ENCODE measurements at places on chromosomes 3 and 15. TPM values are rescaled to one million over a fixed set of nuclear protein-coding genes. Genes with fewer than 3 reads are reported as not detected.

DNA sequence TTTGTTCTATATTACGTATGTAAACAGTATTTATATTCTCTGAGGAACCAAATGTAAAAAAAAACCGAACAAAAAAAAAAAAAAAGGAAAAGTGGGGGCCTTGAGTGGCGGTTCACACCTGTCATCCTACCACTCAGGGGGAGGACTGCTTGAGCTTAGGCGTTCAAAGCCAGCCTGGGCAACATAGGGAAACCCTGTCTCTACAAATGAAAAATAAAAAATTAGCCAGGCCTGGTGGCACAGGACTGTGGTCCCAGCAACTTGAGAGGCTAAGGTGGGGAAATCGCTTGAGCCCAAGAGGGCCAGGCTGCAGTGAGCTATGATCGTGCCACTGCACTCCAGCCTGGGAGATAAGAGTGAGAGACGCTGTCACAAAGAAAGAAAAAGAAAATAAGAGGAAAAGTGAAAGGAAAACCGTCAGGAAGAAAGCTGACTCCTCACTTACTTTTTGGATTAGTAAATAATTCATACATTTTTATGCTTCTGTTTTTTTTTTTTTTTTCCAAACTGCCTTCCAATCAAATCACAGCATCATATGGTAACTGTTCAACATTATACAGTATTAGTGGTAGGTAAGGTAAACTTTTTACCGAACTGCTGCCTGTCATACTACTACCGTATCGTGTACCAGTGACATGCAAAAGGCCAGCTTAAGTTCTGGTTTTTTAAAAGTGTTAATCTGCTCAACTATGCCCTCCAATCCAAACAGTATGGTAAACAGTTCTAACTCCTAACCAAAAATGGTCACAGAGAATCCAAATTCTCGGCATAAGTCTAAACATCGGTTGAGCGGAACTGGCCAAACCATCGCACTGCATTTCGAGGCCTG, 1.2 kb downstream of the PHC3 start:
- DNase-seq = peak; percentile 26

DNA sequence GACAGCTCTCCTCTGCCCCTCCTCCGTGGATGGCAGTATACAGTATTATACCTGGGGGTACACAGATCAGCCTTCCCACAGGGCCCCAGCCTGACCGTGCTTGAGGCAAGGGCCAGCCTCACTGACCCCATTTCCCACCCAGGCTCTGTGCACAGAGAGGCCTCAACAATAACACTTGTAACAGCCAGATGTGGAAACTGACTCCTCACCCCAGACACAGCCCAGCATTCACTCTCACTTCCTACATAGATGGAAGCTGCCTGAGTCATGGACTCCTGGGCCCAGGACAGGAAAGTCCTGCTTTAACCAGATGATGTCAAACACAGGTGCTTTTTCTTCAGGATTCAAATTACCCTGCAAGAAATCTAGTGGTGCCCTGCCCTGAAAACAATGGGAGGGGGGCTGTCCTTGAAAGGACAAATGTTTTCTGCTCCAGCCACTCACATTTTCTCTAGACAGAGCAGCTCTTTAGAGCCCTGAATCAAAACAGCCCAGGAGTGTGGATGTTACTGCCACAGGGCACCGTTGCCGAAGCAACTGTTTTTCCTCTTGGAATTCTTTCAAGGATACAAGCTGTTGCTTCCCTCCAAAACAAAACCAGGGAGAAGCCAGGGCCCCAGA, 16.4 kb downstream of the CCDC12 start:
- DNase-seq = peak; percentile 18

DNA sequence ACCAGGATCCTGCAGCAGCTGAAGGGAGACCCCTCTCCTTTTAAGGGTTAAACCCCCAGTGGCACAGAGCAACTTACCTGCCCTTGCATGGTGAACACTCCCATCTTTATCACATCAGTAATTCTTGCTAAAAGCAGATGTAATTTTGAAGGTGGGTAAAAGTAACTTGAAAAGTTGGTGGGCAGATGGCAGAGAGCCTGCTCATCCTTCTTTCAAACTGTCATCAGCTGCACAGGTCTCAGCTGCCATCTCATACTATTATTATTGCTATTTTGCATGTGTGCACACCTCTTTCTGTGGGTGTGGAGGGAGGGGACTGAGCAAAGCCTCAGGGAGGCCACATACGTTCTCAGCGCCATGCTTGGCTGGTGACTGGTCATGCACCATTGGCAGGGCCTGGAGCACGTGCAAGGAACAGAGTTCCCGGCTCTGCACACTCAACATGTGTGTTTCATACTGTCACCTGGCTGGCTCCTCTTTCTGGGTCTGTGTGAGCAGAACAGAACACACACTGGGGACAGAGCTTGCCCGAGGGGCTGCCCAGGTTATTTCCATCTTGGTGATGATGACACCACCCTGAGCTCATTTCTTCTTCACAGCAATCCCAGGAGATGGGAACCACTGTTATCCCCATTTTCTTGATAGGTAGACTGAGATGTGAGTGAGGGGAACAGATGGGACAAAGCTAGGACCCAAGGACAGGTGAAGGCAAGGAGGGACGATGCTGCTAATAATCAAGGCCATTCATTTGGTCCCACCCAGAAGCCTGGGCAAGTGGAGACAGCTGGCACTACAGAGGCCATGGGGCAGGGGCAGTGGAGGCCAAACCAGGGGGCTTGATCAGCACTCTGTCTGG, 95.8 kb upstream of the KLF13 start:
- DNase-seq = no peak

GRCh38 chr3:127796831-127797150, 25.5 kb downstream of the MGLL start:
- DNase-seq = no peak

GRCh38 chr3:27767000-27767399, 44.9 kb upstream of the EOMES start:
- no peak for DNase-seq

GRCh38 chr3:43043793-43044192, 62.1 kb downstream of the POMGNT2 start:
- DNase-seq = no peak

INSYN1 gene
- total RNA-seq = not detected

PIF1 gene
- total RNA-seq = 43.9 TPM

All from activated naive CD4-positive, alpha-beta T cell treated with anti-CD3 and anti-CD28 coated beads for 36 hours (primary cell).